ENCODE measurements at places on chromosomes 3 and 15.
A peak's percentile ranks its signal among the peaks of the same experiment; 100 is the strongest.

GRCh38 chr15:50335251-50335650 is 19.7 kb downstream of the GABPB1 start:
- no peaks in the 10 kb centered on the region for H3K36me3 ChIP-seq
- H3K4me1 ChIP-seq = no peaks in the 10 kb centered on the region
- DNase-seq = no peak

GRCh38 chr15:65038836-65039235 is 6.4 kb upstream of the SLC51B start:
- H3K4me1 ChIP-seq = peaks cover 13% of the 10 kb centered on the region
- DNase-seq = no peak
- no peak overlapping the region for H3K27ac ChIP-seq
- no peaks in the 10 kb centered on the region for H3K36me3 ChIP-seq
- no peak overlapping the region for H3K4me3 ChIP-seq

GRCh38 chr3:51269466-51269865 is 115.6 kb upstream of the MANF start:
- peak; percentile 28 for DNase-seq
- H3K27ac ChIP-seq = no peak overlapping the region

- H3K36me3 ChIP-seq = no peaks in the 10 kb centered on the region
- H3K4me3 ChIP-seq = no peak overlapping the region
- peaks cover 17% of the 10 kb centered on the region for H3K27me3 ChIP-seq
- no peak for DNase-seq
These were observed 48.7 kb downstream of the CRABP1 start for GRCh38 chr15:78388865-78389264.

DNA sequence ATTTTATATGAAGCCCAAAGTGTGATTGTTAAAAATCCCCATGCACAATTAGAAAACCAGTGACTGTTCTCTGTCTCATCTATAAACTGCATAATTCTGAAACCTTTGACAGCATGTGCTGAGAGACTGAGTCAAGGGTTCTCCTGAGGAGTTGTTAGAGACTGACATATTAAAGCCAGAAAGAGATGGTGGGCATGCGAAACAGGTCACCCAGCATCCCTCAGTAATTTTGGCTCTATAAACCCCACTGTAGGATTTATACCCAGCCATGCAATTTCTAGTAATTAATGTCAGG is 3.6 kb downstream of the VGLL3 start:
- peaks cover 53% of the 10 kb centered on the region for H3K4me1 ChIP-seq
- DNase-seq = peak; percentile 54
- H3K4me3 ChIP-seq = peak overlapping the region; percentile 89
- peaks cover 17% of the 10 kb centered on the region for H3K36me3 ChIP-seq
- H3K27me3 ChIP-seq = no peaks in the 10 kb centered on the region
- peak overlapping the region; percentile 79 for H3K27ac ChIP-seq

DNA sequence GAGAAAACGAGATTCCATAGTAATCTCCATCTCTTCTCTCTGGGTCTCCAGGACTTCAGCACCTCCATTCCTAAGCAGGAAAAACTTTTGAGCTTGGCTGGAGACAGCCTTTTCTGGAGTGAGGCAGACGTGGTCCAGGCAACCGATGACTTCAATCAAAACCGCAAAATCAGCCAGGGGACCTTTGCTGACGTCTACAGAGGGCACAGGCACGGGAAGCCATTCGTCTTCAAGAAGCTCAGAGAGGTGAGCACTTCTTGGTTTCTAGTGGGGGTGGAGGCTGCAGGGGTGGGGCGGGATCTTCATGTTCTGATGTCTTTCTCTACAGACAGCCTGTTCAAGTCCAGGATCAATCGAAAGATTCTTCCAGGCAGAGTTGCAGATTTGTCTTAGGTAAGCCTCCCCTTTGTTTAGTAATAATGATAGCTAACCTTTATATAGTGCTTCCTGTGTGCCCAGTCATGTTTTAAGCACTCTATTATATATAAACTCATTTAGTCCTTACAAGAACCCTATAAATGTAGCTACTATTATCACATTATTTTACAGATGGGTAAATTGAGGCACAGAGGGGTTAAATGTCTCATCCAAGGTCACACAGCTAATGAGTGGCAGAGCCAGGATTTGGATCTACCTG is 35.0 kb upstream of the TATDN2 start:
- H3K4me1 ChIP-seq = no peaks in the 10 kb centered on the region
- DNase-seq = no peak
- no peak overlapping the region for H3K27ac ChIP-seq
- no peaks in the 10 kb centered on the region for H3K27me3 ChIP-seq
- H3K36me3 ChIP-seq = no peaks in the 10 kb centered on the region
- H3K4me3 ChIP-seq = no peak overlapping the region

DNA sequence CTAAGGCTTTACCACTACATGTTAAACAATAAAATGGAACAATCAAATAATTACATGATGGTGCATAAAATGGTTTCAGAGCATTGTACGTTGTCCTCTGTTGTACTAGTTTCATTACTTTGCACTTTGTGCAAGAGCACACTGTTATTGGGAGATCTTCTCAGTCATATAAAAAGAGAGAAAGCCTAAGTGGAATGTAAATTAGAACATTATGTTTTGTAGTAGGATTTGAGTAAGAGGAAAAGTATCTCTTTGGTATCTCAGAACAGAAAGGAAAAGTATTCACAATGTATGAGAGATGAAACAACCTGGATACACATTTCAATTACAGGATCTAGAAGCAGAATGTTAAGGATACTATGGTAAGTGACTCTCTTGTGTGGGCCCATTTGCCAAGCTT is 26.9 kb upstream of the PLSCR2 start:
- H3K27ac ChIP-seq = no peak overlapping the region
- no peaks in the 10 kb centered on the region for H3K36me3 ChIP-seq
- H3K4me3 ChIP-seq = no peak overlapping the region
- peak; percentile 25 for DNase-seq

- peak; percentile 12 for DNase-seq
- no peak overlapping the region for H3K27ac ChIP-seq
- H3K4me3 ChIP-seq = no peak overlapping the region
- peaks cover 20% of the 10 kb centered on the region for H3K4me1 ChIP-seq
- H3K36me3 ChIP-seq = no peaks in the 10 kb centered on the region
- no peaks in the 10 kb centered on the region for H3K27me3 ChIP-seq
These were observed 130.0 kb upstream of the KCNMB2 start for GRCh38 chr3:178406206-178406605.

DNA sequence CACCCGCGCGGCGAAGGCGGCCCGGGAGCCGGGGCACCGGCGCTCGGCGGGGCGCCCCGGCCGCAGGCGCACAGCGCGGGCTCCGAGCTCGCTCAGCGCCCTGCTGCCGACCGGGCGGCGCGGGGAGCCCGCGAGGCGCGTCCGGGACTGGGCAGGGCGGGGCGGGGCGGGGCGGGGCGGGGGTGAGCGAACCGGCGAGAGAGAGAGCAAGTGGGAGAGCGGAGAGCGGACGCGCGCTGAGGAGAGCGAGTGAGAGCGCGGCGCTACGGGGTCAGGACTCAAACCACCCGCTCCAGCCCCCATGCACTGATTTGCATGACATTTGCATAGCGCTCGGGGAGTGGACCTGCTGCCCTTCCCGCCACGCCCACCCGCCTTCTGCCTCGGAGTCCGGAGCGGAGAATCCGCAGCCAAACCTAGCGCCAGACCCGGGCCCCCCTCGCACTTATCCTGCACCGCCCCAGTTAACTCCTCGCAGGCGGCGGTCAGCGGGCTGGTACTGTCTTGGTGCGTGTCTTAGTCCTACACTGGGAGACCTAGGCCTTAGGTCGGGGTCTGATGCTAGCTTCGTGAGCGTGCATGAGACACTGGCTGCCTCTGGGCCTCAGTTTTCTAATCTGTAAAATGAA is at the start of gene MYLK:
Gene MYLK, minus strand, starts transcription at position 130 of the 629 bp plus-strand sequence. CDS start 90,491 bp downstream, outside the sequence.
- peak within 1 kb of the TSS; percentile 100 for H3K4me3 ChIP-seq
- DNase-seq = peak; percentile 96
- H3K36me3 ChIP-seq = 0 out of 2 replicates have a peak, but pooled peaks cover 2% of the 10 kb centered on the region
- H3K27me3 ChIP-seq = no peaks in the 10 kb centered on the region
- H3K4me1 ChIP-seq = peaks cover 17% of the 10 kb centered on the region
- 0 out of 2 replicates have a peak within 1 kb of the TSS, but pooled peaks have one; percentile 8 for H3K27ac ChIP-seq

GRCh38 chr15:88179562-88179961 is 77.0 kb downstream of the NTRK3 start:
- H3K4me1 ChIP-seq = no peaks in the 10 kb centered on the region
- H3K27me3 ChIP-seq = no peaks in the 10 kb centered on the region
- no peaks in the 10 kb centered on the region for H3K36me3 ChIP-seq

DNA sequence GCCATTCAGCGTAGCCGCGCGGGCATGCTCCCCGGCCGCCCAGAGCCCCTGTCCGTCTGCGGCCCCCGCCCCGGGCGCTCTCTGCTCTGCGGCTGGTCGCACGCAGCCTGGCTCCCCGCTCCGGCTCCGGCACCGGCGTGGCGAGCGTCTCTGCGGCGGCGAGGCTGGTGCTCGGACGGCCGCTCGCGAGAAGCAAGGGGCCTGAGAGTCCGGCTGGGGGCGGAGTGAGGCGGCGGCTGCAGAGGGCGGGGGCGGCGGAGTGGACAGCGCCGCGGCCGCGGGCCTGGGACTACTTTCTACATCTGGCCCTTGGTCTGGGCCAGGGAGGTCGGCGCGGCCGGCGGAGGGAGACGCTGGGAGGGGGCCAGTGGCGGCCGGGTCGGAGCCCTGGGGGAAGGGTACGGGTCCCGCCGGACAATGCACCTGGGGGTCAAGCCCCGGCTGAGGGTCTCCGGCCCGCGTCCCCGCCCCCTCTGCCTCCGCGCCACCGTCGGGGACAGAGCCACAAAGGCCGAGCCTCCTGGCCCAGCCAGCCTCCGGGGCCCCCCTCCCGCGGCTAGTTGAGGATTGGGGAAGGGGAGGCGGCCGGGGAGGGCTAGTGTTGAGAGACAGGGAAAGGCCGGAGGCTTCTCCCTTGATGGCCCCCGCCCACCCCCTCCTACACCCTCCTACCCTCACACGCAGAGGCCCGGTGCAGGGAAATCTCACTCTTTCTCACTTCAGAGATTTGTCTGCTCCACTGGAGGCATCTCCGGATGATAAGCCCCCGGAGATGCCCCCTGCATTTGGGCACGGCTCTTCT is at the start of gene PRTG:
Gene PRTG, minus strand, starts transcription at position 226 of the 802 bp plus-strand sequence. Its CDS starts 221 bp downstream, at position 5.
- peak within 1 kb of the TSS; percentile 70 for H3K4me3 ChIP-seq
- no peak within 1 kb of the TSS for H3K27ac ChIP-seq
- H3K4me1 ChIP-seq = peaks cover 6% of the 10 kb centered on the region
- no peaks in the 10 kb centered on the region for H3K36me3 ChIP-seq
- peak; percentile 64 for DNase-seq
- H3K27me3 ChIP-seq = peaks cover 58% of the 10 kb centered on the region

GRCh38 chr3:29453284-29454001 is 172.6 kb downstream of the RBMS3 start:
- H3K4me3 ChIP-seq = no peak overlapping the region
- H3K36me3 ChIP-seq = no peaks in the 10 kb centered on the region
- no peaks in the 10 kb centered on the region for H3K27me3 ChIP-seq
- no peak for DNase-seq

DNA sequence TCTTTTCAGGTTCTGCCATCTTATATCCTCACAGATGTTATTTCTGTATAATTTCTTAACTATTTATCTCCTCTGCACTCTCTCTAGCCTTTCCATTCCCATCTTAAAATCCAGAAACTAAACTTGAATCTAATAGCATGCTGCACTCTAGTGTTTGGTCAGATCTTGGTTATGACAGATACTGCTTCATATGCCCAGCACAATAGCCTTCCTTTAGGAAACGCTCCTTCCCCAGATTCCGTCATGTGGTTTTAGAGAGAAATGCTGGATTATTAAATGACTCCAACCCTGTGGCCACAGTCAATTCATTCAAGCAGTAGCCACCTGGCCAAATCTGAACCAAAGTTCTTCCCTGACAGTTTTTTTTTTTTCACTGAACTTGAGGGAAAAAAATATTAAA is 19.4 kb downstream of the RASGRP1 start:
- H3K4me1 ChIP-seq = peaks cover 42% of the 10 kb centered on the region
- no peak overlapping the region for H3K4me3 ChIP-seq
- peak; percentile 16 for DNase-seq
- no peaks in the 10 kb centered on the region for H3K36me3 ChIP-seq

GRCh38 chr3:108406063-108406660 is 104.2 kb downstream of the MYH15 start:
- no peak overlapping the region for H3K4me3 ChIP-seq
- peaks cover 12% of the 10 kb centered on the region for H3K4me1 ChIP-seq

DNA sequence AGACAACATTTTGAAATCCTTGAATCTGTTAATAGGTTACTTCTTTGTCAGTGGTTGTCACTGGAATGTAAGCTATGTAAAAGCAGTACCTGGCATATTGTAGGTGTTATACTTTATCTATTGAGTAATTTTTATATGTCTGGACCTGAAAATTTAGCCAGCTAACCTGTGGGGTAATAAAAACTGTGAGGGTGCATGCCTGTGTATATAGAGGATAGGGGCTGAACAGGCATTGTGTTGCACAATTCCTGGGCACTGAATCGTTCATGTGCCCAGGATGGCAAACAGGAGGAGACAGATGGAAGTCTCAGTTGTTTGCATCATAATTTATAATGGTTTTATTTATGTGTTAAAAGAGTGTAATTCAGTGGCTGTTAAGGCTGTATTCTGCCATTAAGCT is 67.1 kb downstream of the ARMC8 start:
- no peak overlapping the region for H3K27ac ChIP-seq
- H3K4me1 ChIP-seq = no peaks in the 10 kb centered on the region
- no peak overlapping the region for H3K4me3 ChIP-seq
- no peaks in the 10 kb centered on the region for H3K27me3 ChIP-seq
- no peak for DNase-seq

GRCh38 chr15:49887659-49888322 is 231.2 kb downstream of the ATP8B4 start:
- peaks cover 16% of the 10 kb centered on the region for H3K4me1 ChIP-seq
- H3K36me3 ChIP-seq = no peaks in the 10 kb centered on the region
- no peak overlapping the region for H3K27ac ChIP-seq
- H3K4me3 ChIP-seq = no peak overlapping the region
- H3K27me3 ChIP-seq = no peaks in the 10 kb centered on the region

DNA sequence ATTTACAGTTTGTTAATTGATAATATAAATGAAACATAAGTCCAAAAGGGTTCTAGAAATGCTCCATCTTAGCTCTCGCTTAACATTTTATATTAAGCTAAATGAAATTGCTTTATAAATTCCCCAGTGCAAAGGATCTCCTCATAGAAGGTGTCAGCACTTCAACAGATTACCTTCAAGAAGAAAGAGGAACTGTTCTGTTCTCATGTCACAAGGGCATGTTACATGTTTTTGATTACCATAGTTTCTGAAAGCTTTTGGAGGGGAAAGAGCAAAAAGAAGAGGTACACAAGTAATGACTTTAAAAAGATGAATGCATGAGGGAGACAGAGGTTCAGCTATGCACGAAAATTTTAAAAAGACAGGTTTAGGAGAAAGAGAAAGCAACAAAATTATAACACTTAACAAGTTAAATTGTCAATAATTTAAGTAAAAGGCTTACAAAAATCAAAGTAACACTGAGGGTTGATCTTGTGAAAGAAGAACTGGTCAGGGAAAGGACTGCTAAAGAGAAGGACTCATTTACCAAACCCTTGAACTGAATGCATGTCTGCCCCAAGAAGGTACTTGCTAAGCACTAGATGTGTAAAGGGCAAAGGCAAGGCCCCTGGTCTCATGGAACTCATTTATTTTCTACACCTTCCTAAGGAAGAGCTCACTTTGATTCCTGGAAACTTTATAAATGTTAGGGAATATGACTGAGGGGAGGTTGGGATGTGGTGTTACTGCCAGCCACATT is 45.1 kb downstream of the CCDC191 start:
- DNase-seq = no peak
- H3K27ac ChIP-seq = no peak overlapping the region
- H3K4me1 ChIP-seq = no peaks in the 10 kb centered on the region
- no peaks in the 10 kb centered on the region for H3K27me3 ChIP-seq
